ENCODE measurements at places on chromosomes 5 and 9.

GRCh38 chr5:59785676-59786333, 107.7 kb downstream of the PDE4D start:
- peak; percentile 10 for DNase-seq

GRCh38 chr5:6659941-6660684, 26.9 kb downstream of the SRD5A1 start:
- no peak for DNase-seq

- no peak for DNase-seq
These were observed 144.9 kb downstream of the CEP120 start for GRCh38 chr5:123278284-123278683.

- DNase-seq, result peak; percentile 97
These were observed 210.3 kb downstream of the FANCC start for GRCh38 chr9:95107001-95107749.

DNA sequence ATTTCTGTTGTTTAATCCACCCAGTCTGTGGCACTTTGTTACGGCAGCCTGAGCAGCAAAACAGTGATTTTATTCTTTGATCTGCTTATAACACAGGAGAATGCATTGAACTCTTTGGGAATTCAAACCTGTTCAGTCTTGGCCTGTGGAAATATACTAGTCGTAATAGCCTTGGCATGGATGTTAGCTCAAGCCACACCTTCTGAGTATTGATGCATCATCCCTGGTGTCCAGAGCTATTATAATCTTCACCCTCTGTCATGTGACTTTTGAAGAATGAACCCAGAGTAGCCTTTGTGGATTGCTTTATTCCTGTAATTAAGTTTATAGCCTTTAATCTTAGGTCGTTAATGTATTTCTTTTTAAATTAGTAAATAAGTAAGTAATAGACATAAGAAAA, 50.8 kb upstream of the TEX48 start:
- no peak for DNase-seq

DNA sequence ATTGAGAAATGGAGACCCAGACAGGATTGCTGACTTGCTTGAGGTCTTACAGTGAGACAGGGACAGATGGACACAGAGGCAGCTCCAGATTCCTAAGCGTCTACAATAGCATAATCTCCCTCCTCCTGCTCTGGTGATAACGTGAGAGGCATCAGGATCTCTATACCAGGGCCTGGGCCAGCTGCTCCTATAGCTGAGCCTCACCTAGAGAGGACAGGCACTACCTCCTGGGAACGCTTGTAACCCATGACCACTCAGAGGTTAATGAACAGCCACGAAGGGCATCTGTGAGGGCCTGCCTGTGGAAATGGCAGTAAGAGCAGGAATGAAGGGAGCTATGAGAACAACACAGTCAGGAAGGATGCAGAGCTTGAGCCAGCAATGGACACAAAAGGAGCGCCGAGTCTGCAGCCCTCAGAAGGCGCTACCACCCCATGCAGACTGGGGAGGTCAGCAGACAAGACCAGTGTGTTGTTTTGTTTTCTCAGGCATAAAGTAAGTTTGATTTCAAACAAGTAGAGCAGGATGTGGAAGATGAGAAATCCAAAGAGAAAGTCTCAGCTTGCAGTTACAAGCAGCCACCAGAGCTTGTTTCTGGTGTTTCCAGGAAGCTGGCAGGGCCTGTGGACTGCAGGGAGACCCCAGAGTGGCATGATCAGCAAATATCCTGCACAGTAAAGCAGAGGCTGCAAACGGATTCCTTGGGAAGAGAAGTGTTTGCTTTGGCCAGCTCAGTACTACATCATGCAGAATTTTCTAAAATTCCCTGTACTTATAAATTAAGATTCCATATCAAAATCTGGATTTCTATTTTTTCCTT, 17.4 kb downstream of the ANKS6 start:
- peak; percentile 43 for DNase-seq

- no peak for DNase-seq
These were observed 63.5 kb upstream of the PUM3 start for GRCh38 chr9:2907411-2907810.

DNA sequence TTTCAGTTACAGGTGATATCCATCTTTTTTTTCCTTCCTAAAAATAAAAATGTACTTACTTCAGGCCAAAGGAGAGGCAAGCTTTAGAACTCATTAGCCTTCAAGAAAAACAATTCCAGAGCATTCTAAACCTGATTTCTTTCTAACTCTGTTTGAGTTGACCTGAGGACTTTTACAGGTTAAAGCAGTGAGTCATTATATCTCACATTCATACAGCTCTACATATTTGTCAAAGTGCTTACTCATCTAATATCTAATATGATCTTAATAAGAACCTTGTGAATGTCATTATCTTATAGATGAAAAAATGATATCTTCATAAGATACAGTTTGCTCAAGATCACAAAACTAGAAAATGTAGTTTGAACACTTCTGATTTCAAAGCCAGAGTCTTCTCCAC, 149.2 kb upstream of the CDKN2B start:
- no peak for DNase-seq

GRCh38 chr9:99020786-99021436, 77.2 kb downstream of the COL15A1 start:
- no peak for DNase-seq

DNA sequence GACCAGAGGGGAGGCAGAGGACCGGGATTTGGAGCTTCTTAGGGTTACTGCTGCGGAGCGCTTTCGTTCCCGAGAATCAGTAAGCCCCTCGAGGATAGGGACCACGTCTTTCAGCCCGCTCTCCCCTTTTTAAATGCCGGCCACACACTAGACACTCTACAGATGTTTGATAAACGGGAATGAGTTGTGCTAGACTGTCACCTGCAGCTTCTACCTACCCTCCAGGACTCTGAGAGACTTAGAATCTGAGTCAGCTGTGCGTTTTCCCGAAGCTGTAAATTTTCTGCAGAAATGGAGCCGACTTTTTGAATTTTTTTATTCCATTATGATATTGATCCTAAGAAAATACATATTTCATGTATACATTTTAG, 670 bp downstream of the CCDC171 start:
- DNase-seq, result no peak

DNA sequence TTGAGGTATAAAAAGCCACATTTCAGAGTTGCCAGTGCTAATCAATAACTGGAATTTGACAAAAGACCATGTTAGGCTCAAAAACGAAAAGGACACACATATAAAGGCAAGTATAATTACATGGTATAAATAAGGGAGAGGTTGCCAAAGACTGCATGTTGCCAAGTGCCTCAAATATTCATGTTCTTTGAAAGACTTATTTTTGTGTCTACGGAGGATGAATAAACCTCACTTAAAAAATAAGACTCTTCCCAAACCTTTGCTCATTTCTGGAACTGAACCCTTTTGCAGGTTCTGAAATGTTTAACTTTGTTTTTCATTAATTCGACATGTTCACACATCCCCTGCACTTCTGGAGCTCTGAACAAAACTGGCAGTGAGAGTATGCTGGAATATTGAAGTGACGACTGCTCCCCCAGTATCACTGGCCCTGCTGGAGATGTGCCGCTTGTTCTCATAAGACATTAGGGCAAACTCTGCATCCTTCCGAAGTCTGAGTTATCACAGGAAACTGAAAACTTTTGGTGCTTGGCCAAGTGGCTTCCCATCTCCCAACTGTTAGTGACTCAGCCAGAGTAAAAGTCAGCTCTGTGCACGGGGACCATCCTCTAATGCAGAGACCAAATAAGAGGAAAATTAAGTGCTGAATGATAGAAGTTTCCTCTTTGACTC, 336.8 kb downstream of the GLIS3 start:
- DNase-seq, result peak; percentile 74

DNA sequence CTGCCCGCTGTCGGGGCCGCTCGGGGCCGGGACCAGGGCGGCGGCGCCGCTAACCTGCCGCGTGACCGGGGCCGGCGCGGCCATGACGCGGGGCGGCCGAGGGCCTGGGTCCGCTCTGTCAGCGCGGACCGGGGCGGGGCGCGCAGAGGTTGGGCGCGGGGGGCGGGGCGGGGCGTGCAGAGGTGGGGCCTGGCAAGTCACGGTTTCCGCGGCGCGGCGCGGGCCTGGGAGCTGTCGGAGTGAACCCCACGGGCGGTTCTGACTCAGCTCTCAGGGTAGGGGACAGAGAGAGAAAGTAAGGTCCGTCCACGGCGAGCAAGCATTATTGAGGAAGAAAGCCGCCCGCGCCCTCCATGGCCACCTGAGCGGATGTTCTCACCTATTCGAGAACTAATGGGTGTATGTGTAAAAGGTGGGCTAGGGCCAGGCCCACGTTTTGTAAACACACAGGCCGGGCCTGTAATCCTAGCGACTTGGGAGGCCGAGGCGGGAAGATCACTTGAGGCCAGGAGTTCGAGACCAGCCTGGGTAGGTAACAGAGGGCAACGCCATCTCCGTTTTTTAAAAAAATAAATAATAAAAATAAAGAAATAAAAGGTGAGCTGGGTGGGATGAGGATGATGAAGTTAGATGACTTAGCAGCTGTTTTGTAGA, at the start of gene PRXL2C:
Gene PRXL2C (minus strand): TSS at position 120 of the 654 bp plus-strand sequence. CDS start 36 bp downstream, at position 84.
- DNase-seq, result peak; percentile 84

DNA sequence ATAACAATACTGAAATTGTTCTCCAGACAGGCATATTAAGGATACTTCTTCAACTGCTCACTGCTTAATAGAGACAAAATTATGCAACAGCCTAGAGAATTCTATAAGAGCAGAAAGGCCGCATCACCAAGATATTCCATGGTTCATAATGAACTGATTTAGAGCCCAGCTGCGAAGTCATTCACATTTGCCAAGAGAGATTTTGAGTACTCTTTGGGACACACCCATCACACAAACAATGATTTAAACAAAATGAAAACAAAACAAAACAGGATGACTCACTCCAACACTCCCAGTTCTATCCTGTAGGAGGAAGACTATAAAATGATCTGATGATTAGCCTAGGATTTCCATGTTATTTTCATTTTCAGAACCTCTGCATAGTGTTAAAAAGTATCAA, 145.7 kb upstream of the GNA14 start:
- peak; percentile 11 for DNase-seq

- peak; percentile 74 for DNase-seq
These were observed 237.8 kb upstream of the GAS1 start for GRCh38 chr9:87184956-87185642.

DNA sequence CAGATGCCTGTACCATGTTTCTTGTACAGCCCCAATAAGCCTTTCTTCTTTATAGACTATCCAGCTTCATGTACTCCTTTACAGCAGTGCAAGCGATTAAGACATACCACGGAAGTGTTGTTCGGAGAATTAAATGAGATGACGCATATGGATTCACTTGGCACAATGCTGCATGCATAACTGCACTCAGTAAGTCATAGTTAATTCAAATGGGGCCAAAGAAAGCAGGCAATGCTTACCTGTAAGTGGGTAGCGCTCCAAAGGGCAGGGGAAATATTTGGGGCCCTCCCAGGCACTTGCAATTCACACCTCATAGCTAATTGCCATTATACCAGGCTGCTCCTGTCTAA, 7.7 kb upstream of the ADRA1B start:
- peak; percentile 73 for DNase-seq

DNA sequence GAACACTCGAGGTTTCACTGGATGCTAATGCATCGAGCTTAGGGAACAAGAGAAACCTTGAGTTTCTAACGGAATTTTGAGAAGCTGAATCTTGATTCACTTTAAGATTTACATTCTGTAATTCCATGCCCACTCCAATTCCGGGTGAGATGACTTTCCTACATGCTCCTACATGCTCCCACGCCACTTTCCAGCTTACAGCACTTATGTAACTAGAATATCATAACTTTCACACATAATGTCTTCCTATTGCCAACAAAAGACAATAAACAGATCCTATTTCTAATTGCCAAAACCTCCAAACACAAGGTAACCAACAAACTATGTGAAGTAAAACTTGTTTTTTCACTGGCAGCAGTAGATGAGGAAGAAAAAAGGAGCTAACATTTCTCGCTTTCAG, 72.9 kb downstream of the ECPAS start:
- no peak for DNase-seq

DNA sequence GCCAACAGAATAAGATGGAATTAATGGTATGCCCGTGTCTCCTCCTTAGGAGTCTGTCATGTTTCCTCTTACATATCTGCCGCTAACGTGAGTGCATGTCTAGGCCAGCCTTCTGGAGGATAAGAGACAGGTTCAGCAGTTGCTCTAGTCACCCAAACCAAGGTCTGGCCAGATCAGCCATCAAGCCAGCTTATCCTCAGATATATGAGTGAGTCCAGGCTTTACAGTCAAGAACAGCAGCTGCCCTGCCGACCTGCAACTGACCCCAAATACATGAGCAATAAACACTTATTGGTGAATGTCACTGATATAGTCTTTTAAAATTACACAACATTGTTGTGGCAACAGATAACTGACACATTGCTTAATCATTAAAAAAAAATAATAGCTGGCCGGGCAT, 123.5 kb downstream of the TSSK1B start:
- DNase-seq, result no peak

GRCh38 chr9:112355427-112355897, 22.0 kb upstream of the PTBP3 start:
- no peak for DNase-seq

DNA sequence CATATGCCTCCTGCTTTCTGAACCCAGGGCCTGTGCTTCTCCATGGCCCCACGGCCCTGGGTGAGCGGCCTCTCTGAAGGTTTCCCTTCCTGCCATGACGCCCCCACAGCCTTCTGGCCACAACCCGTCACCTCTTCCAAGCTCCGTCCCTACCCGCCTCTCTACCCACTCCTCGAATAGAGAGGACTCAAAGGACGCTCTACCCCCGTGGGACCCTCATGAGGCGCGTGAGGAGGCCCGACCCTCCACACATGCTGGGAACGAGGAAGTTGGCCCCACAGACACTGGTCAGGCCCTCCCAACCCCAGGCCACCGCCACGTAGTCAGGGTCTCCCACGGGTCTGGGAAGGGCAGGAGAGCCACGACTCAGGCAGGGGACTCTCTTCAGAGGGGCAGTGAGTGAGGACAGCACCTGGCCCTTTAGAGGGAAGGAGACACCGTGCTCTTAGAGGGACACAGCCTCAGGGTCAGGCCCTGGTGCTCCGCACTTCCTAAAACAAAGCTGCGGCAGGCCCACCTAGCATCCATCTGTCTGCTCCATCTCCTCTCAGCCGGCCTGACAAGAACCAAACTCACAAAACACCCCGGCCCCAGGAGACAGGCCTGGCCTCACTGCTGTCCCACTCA, 5.3 kb downstream of the BRD3 start:
- DNase-seq, result no peak

- DNase-seq, result peak; percentile 5
These were observed 10.3 kb upstream of the NME5 start for GRCh38 chr5:138149530-138149929.

GRCh38 chr9:37364136-37364535, 58.4 kb upstream of the GRHPR start:
- DNase-seq, result no peak
